ENCODE measurements at places on chromosomes 1 and 21.
A peak's percentile ranks its signal among the peaks of the same experiment; 100 is the strongest.

GRCh38 chr1:149849947-149850360, 49.4 kb upstream of the BOLA1 start:
- DNase-seq, result no peak

DNA sequence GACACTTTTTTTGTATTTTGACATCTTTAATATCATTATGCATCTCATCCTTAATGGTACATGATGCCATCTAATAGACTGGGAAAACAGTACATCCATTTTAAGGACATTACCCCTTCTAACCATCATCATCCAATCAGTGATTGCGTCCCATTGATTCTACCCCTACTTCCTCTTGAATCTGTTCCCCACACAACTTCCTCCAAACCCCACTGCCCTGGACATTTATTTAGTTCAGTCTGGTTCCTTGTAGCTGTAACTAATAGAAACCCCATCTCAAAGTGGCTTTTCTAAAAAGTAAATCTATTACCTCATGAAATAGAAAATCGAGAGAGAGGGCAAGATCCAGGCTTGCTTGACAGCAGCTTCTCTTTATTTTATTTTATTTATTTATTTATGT, 2.1 kb upstream of the ITLN1 start:
- no peak for DNase-seq

- DNase-seq, result no peak
These were observed 31.0 kb downstream of the FBXO42 start for GRCh38 chr1:16321176-16321867.

DNA sequence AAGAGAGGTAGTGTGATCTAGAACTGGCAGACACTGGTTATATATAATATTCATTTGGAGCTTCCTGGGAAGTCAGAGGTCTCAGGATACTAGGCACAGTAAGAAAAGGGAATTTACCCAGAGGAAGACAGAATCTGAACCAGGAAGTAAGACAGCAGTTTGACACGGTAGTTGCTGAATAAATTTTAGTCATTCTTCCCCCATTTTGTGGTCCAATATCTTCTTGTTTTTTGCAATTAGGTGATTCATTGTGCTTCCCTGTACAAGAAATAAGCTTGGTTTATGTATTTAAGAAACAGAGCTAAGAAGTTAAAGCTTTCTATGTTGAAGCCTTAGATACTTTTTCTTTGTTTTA, 1.3 kb downstream of the TMEM167B start:
- no peak for DNase-seq

DNA sequence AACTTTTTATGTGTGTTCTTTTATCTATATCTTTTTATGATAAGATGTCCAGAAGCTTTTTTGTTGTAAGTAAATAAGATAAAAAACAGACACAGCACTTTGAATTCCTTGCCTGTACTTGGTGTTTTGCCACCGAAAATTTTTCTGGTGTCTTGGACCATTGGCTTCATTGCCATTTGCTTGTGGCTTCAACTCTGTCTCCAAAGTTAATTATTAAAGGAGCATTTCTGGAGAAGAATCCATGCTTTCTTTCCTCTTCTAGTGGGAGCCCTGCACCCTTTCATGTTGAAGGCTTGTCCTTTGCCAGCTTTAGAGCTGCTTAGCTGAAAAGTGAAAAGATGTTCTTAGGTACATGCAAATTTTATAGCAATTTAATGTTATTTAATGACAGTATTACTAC, 112.2 kb downstream of the DYRK1A start:
- DNase-seq, result no peak

DNA sequence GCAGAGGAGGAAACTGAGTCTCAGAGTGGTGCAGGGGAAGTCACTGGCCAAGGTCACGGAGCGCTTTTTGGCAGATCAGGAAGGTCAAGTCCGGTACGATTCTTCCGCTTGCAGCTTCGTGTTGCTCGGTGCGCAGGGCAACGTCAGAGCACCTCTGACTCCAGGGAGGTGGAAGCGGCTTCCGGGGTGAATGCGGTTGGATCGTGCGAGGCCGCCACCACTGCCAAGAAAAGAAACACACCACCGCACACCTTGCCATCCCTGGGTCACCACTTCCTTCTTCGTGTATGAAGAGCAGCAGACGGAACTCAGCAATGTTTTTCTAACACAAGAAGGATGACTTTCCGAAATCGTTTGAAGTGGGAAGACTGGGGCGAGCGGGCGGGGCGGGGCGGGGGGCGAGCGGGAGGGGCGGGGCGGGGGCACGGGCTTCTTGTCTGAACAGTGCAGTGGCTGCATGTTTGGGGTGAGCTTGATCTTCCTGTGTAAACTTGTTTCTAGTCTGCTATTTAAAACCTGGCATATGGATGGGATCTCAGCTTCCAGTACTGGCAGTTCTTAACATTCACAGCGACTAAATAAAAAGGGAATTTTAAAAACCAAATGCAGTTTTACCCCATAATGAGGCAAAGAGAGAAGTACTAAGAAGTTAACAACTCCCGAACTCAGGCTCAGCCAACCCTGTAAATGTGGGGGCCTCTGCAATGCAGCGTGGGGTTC, 300.0 kb downstream of the RRAGC start:
- DNase-seq, result no peak

DNA sequence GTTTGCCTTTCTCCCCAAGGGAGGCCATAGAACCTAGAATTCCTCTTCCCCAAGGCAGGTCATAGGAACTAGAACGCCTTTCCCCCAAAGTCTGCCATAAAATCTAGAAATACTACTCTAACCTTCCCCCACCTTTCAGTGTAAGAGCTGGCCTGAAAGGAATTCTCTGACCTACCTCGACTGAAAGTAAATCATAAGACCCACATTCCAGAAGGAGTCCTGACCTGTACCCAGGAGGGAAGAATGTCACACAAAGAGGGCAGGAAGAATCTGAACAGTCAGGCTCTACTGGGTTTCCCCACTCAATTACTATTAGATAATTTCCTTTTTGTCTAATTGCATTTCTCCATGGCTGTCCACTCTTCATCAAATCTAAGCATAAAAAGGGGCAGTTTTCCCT, 5.7 kb upstream of the ATG4C start:
- DNase-seq, result no peak

DNA sequence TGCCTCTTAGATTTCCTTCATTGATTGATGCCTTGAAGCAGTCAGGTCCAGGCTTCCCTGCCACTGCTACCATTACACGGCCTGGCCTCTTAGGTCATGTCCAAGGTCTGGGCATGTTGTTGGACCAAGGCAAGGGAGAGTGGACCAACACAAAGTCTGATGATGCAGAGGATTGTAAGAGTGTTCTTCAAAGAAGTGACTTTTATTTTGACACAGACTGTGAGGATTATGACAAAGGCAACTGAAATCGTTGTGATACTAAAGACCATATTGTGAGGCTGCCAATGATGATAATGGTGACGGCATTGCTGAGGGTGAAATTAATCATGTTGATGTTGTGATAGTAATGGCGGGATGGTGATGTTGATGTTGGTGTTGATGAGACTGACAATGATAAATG, 149.5 kb downstream of the GRIK3 start:
- DNase-seq, result no peak

GRCh38 chr1:7388488-7389185, 382.5 kb upstream of the VAMP3 start:
- DNase-seq, result peak; percentile 40

DNA sequence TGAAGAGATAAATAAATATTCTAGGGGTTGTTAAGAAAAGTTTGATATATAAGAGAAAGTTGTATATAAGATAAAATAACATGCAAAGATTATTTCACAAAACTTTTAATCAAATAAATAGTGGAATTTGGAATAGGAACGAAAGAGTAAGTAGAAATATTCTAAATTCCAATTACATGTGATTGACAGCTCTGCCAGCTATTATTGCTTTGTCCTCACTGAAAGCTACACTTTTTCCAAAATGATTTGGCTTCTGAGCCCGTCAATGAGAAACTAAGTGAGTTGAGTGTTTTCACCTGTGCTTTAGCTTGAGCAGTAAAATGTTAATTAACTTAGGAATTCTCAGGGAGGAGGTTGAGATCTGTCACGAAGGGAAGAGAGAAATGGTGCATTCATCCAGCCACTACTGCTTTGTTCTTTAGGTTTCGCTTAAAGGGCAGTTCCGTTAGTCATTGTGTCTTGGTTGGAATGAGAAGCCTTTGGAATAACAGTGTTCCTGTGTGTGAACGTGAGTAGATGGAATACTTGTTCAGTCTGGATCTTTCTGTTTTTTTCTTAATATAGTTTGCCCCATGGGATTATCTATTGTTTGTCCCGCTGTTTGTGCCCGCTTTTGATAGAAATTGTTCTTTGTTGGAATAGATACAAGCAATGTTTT, 63.3 kb upstream of the CR1L start:
- DNase-seq, result no peak

- no peak for DNase-seq
These were observed at the start of gene ERVH48-1 for GRCh38 chr21:42925114-42925926. TSS of gene ERVH48-1 (minus strand) at chr21:42925630. CDS start at chr21:42919006, 6,624 bp downstream.

DNA sequence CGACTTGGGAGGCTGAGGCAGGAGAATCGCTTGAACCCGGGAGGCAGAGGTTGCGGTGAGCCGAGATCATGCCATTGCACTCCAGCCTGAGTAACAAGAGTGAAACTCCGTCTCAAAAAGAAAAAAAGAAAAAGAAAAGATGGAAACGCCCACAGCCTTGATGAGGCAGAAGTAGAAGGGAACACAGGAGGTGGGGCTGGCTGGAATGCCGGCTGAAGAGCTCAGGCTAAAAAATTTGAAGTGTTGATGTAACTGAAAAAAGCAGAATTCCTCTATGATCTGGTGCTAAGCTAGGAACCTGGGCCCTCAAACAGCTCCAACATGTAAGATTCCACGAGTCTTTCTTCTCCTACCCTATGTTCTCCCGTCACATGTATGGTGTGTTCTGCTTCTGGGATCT, 53.6 kb downstream of the SLC66A1 start:
- DNase-seq, result no peak

DNA sequence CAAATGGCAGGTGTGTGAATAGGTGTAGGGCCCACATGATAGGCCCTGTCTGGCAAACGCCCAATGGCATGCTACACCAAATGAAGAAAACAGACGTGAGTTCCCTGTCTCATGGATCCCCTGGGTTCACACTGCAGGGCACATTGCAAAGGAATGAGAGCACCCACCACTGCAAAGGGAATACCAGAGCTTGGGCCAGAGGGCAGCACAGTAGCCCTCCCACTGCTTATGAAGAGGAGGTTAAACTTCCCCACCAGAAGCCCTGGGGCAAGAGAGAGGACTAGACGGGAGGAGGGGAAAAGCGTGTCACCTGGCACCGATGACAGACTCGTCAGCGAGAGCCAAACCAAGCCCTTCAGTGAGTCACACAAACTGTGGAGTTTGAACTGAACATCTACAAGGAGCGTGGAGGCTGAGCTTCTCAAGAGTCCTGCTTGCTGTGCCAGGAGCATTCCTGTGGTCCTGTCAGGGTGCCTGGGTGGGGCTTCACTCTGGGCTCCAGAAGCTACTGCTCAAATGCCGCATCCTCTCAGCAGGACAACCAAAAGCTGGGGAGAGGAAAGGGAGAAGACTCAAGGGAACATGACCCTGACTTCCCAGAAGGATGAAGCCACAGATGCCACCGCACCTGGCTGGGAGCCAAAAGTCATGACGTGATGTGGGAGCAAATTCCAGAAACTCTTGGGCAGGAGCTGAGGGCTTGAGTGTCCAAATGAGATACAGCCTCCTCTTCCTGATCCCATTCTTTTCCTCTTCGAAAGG, 61.1 kb downstream of the TOMM20 start:
- peak; percentile 76 for DNase-seq

DNA sequence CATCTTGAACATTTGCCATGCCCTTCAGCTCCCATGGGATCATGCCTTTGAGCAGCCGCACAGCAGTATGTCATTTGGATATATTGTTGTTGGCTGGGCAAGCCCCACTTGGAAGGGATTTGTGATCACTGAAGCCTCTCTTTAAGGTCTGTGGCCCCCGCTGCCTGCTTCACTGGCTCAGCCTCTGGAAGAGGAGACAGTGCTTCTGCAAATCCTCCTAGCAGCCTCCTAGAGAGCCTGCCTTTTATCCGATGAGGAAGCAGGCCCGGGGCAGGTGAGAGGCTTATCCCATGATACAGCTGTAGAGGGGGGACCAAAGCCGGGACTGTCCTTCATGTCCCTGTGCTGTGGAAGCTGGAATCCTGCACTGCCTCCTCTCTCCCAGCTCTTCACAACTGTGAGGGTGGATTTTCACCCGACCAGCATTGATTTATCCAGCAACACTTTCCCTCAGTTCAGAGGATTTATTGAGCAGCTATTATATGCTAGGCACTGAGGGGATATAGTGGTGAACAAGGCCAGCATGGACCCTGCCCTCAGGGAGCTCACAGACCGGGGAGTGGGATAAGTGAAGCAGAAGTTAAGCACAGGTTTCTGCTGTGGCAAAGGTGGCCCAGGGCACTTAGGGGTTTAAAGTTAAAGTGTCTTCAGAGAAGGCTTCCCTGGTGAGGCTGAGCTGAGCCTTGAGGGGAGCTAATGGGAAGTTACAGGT, 3.9 kb downstream of the TMEM61 start:
- DNase-seq, result no peak

DNA sequence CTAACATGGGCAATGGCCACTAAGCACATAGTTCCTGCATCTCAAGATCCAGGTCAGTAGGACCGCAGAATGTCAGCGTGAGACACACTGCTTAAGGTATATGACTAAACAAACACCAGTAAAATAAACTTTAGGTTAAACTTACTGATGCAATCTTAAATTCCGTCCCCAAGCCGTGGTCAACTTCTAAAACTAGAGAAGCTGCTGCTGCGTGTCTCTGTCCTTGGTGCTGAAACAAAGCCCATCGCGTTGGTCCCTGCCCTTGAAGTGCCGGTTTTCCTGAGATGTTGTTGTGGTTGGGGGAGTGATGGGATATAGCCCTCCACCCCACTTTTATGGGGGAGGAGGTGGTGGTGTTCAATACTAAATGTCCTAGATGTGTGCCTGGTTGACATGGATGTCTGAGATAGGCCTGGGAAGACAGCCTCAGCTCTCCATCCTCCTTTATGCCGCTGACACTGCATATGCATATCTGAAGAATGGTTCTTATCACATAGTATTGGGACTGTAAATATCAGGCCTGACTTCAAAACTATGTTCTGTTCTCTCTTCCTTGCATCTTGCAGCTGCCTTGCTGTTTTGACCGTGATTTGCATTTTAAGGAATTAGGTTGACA, 72.0 kb upstream of the KCNA3 start:
- no peak for DNase-seq

DNA sequence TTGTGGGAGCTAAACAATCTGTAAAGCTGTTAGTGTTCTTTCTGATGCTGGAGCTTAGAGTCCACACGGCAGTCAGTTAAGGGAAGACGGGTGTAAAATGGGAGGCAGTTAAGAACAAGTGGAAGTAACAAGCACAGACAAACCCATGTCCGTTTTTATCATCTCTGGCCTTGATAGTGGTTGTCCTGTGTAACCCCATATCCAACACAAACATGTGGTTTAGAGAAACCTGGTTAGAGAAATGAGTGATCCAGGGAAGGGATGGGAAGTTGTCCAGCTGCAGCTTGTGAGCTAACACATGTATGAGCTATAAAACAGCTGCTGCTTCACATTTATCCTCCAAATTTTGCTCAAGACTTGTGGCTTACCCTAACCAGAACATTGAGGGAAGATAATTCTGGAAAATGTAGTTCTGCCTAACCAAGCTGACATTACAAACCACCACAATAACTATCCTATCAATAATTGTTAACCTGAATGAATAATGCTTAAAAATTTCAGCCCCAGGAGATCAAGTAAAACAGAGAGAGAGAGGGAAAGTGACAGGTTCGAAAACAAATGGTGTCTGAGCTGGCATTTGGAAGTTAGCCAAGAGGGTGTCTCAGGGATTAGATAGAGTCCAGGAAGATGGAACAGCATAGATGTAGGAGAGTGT, 10.6 kb upstream of the C1orf162 start:
- no peak for DNase-seq

GRCh38 chr1:198669771-198670170, 30.9 kb downstream of the PTPRC start:
- no peak for DNase-seq

GRCh38 chr1:114235960-114236359, 82.3 kb upstream of the SYT6 start:
- no peak for DNase-seq

Measured in right lobe of liver (tissue), 6 donors.